IPS-NIHi11 (cell line): ENCODE measurements at places on chromosomes 6 and 20.

DNA sequence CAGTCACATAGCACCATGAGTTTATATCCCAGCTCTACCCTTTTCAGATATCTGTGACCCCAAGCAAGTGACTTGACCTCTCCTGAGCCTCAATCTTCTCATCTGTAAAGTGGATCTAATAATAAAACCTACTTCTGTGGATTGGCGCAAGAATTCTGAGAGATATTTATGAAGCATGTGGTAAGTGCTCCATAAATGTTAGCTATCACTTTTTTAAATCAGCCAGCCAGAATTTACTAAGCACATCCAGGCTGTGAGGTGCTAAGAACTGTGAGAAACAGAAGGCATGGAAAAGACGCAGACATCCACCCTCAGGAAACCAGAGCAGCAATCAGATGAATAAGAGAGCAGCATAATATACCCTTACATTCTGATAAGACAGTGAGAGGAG lies 862 bp downstream of the C20orf96 start:
- no peak for DNase-seq

GRCh38 chr6:150695652-150696051 lies 96.0 kb downstream of the PLEKHG1 start:
- no peak for DNase-seq

- DNase-seq, result no peak
These were observed 37.1 kb downstream of the TNFAIP3 start for GRCh38 chr6:137903933-137904821.

- no peak for DNase-seq
These were observed 23.3 kb downstream of the BAG2 start for GRCh38 chr6:57195457-57195856.

GRCh38 chr6:11200356-11200755 lies 32.1 kb downstream of the NEDD9 start:
- DNase-seq, result no peak

DNA sequence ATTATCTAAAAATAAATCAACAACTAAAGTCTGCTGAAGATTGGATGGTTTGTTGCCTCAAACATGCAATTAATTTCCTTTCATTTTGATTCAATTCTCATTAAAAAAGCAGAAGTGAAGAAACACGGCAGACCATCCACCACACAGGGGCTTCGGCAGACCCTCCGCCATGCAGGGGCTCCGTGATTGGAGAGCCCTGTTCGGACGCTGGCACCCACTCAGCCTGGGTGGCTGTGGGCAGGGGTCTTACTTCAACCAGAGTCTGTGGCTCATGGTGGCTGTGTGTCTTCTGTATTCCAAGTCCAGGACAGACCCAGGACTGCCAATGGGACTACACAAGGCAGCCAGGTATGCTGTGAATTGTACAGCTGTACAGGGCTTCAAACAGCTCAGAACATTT lies 86.9 kb upstream of the FRMD1 start:
- DNase-seq, result no peak

DNA sequence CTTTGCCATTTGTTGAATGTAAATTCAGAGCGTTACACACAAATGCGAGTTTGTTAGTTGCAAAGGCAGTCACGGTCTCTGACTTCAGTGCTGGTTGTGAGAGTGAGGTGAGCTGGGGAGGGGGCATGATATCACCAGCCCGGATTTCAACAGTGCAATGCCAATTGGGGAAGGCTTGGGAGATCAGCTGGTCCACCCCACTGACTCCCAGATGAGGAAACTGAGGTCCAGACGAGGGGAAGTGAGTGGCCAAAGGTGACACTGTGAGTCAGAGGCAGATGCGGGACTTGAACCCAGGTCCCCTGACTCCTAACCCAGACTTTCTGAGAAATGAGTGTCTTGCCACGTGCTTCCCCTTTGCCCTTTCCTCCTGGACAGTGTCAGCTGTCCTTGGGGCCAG lies 62.1 kb downstream of the CEBPB start:
- no peak for DNase-seq

- no peak for DNase-seq
These were observed 9.6 kb upstream of the SPDEF start for GRCh38 chr6:34565722-34566137.

- peak; percentile 26 for DNase-seq
These were observed 117.2 kb upstream of the ESR1 start for GRCh38 chr6:151690303-151690702.

GRCh38 chr20:39835130-39835842 lies 853.8 kb downstream of the MAFB start:
- no peak for DNase-seq

DNA sequence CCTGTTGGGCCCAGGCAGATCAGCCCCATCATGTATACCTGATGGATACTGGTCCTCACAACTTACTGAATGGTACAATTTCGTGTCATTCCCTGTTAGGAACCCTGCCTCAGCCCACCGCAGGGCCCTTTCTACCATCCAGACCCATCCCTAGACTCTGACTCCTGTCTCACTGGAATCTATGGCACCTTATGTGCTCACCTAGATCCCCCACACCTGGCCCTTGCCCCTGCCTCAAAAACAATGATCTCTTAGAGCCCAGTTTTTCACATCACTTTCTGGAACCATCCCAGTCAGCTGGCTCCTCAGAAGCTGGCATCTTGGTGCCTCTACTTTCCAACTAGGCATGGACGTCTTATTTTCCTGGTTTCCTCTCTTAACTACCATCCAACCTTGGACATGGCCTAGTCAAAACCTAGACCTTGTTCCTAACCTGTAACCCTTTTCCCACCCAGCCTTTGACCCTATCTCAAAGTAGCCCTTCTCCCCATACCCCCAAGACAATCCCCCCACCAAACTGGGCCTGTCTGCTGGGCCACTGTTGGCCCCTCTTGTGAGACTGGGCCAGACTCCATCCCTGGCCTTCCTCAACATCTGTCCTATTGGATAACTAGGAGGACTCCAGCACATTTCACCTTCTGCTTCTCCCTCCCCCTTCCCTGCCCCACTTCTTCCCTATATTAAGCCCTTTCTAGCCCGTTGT lies 981 bp downstream of the HM13 start:
- DNase-seq, result no peak

- DNase-seq, result no peak
These were observed 43.9 kb upstream of the SRF start for GRCh38 chr6:43127180-43127579.

- DNase-seq, result no peak
These were observed 11.4 kb downstream of the HECA start for GRCh38 chr6:139146317-139146726.

GRCh38 chr20:49823152-49823847 lies 10.7 kb downstream of the SLC9A8 start:
- no peak for DNase-seq

DNA sequence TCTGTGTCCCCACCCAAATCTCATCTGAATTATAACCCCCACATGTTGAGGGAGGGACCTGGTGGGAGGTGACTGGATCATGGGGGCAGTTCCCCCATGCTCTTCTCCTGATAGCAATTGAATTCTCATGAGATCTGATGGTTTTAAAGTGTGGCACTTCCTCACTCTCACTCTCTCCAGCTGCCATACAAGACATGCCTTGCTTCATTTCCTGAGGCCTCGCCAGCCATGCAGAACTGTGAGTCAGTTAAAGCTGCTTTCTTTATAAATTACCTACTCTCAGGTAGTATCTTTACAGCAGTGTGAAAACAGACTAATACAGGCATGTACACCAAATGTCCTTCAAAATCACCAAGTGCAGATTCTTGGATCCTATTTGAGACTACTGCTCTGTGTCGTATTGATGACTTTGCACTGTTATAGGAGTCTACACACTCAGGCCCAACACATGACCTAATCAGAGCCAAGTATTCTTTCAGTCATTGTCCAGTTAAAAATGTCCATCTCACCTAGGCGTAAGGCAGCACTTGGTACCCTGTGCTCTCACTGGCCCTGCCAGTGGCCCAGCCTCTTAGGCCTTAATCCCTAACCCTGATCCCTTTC lies 52.8 kb upstream of the UST start:
- no peak for DNase-seq

DNA sequence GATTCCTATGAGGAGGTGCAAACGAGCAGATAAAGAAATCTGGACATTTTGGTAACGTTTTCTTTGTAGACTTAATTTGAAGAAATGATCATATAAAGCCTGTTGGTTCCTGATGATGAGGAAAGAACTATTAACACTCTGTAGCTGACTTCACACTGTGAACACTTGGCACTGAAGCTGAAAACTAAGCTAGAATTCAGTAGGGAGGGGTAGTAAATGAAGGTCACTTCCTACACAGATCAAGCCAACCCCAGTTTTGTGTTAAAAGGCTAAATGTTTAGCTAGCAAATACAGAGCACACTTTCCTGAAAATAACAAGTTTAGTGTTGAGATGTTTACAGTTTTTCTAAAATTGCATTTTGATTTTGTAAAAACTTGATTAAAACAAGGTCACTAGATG lies 296.2 kb upstream of the PRDM1 start:
- DNase-seq, result peak; percentile 10

DNA sequence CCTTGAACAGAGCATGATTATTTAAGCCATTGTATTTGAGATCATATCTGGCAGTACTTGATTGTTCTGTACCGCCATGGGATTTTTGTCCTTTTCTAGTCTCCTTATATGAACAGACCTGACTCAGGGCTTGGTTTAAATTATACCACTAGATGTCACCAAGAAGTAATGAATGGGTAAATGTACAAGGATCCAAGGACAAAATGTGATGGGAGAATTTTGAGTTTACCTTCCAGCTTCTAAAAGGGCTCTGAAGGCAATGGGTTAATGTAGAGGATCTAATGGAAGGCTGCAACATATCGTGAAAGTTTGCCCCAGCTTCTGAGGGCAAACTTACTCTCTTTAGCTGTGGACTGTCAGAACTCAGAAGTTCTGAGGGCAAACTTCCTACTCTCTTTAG lies 12.0 kb downstream of the RNF8 start:
- no peak for DNase-seq

- DNase-seq, result no peak
These were observed 50.7 kb downstream of the RNASET2 start for GRCh38 chr6:166905505-166906134.

DNA sequence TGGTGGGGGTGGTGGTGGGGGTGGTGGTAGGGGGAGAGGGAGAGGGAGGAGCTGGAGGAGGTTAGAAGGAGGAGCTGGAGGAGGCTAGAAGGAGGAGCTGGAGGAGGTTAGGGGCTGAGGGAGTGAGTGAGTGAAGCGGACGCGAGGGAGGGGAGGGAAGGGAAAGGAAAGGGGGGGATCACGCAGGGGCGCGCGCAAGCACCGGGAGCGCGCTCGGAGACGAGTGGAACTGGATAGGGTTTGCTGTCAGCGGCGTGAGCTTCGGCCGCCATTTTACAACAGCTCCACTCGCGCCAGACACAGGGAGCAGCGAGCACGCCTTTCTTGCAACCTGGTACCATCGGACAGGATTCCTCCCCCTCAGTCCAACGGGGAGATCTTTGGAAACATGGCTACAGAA lies 90.5 kb upstream of the FERMT1 start:
- DNase-seq, result no peak

DNA sequence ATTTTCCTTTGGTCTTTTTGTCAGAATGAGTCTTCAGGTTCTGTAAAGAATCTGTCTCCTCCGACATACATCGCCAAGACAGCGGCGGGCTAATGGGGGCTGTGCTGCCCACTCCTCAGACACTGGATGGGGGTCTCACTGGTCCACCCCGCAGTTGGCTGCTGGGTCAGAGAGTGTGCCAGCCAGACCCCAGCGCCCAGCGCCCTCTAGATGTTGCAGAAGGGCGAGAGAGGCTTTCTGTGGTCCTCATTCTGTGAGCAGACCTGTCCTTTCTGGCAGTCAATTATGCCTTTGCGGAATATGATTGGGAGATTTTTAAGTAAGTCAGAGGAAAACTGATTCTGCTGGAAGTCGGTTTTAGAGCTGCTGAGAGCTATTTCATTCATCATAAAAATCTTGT lies 7.8 kb upstream of the CCR6 start:
- DNase-seq, result peak; percentile 56

DNA sequence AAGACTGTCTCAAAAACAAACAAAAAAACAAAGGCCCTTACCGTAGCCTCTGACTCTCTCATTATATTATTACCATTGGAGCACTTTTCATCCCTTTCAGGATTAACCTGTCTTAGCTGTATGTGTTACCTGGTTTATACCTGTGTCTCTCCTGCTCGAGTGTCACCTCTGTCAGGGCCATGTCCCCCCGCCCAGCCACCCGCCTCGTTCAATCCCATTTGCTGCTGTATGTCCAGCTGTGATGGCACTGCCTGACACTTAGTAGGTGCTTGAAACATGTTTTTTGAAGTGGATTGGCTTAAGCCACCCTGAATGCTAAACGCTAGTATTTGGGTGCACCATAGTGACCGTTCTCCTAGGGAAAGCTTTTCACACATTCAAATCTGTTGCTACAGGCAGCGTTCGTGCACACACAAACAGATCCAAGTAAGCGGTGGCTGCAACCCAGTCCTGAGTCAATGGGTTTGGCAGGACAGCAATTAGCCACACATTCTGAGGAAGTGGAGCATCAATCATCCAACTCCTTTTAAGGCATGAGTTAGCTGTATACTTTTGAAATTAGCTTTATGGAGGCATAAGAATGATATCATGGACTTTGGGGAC lies 98.9 kb upstream of the ZNF217 start:
- no peak for DNase-seq

GRCh38 chr20:36235892-36236785 lies at the start of gene AAR2:
TSS of gene AAR2 (plus strand) at chr20:36236478. CDS start at chr20:36239869, 3,391 bp downstream.
- peak; percentile 84 for DNase-seq

DNA sequence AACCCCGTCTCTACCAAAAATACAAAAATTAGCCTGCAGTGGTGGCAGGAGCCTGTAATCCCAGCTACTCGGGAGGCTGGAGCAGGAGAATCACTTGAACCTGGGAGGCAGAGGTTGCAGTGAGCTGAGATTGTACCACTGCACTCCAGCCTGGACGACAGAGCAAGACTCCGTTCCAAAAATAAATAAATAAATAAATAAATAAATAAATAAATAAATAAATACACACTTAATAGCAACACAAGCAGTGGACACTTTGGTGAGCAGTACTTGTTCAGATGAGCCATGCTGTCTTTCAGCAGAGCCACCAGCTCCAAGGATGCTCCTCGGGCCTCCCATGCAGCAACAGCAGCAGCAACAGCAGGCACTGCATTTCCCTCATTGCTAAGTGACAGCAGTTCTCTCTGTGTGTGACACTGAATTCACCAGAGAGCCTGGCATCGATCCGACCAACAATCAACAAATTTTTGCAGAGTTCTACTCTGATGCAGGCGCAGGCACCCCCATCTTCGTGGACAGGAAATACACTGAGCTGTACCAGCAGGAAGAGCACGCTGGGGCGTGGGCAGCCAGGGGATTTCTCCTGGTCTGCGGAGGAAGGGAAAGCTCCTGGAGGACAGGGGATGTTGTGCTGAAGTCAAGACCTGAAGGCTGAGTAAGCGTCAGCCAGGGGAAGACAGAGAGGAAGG lies 54.0 kb upstream of the SNX9 start:
- no peak for DNase-seq

DNA sequence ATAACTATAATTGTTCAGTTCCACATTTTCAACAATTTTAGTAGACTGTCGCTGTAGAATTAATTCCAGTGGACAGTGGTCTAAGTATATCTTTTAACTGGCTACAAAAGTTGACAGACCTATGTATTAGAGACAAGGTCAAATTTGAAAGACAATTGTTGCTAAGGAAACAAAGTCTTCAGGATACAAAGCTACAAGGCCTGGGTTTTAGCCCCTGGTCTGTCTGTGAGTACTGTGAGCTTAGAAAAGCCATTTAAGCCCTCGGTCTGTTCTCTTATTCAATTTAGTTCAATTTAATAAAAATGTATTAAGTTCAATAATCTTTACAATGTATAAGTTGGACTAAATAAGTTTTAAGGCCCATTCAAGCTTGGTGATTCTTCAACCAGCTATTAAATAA lies 352.5 kb downstream of the HDGFL1 start:
- peak; percentile 47 for DNase-seq

- no peak for DNase-seq
These were observed 135.0 kb downstream of the CLIC5 start for GRCh38 chr6:45880676-45881075.

GRCh38 chr6:41331401-41332150 lies 3.8 kb upstream of the NCR2 start:
- DNase-seq, result no peak
